8988T (cell line): ENCODE measurements at places on chromosomes 16 and 17.
A peak's percentile ranks its signal among the peaks of the same experiment; 100 is the strongest.

- no peak for DNase-seq
Measured at GRCh38 chr17:72613806-72614292, 478.6 kb downstream of the SLC39A11 start.

DNA sequence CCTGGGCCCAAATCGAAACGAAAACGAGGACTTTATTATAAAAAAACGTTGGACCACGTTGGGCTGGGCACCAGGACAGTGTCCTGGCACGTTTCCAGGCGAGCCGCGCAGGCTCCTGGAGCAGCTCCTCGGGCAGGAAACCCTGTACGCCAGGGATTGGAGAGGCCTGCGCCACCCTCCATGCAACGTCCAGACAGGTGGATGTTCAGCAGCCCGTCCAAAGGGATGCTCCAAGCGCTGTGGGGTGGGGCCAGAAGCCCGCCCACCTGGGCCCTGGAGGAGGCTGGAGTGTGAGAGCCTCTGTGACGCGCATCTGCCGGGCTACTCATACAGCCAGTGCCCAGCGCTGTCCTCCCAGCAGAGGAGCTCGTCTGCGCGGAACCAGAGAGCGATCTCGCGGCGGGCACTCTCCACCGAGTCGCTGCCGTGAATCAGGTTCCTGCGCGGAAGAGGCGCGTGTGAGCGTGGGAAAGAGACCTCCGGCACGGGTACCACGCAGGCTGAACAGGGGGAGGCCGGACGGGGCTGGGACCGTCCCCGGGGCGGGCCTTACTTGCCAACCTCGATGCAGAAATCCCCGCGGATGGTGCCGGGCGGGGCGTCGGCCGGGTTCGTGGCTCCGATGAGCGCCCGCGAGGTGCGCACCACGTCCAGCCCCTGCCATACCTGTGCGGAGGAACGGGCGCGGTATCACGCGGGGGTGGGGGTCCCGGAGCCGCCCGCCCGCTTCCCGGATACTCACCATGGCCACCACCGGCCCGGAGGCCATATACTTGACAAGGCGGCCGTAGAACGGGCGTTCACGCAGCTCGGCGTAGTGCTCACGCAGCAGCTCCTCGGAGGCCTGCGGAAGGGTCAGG, 785 bp downstream of the NME3 start:
- no peak for DNase-seq

DNA sequence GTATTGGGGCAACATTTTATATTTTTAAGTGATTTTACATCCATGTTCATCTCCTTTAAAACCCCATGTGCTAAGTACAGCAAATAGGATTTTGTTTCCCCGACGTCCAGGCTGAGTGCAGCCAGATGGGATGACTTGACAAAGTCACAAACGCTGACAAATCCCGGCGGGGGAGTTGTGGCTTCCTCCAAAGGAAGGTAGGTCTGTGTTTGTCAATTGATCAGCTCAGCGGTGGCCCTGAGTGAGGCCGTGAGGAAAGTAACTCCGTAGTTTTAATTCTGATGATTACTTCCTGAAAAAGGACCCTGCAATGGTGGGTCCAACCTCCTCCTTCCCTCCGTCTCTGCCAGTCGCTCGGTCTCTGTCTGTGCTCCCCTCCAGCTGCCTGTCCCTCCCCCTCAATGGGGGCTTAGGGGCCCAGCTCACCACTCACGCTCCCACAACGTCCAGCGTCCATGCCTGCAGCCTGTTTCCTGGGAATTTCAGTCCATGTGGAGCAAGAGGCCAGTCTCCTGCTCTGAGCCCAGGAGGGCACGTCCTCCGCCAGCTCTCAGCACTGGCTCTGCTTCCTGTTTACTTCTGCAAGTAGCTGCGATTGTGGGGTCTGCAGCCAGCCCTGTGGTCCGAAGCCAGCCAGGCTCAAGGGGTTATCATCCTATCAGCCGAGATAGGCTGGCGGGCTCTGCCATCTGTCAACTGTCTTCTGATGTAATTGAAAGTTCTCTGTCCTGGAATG, 209.4 kb upstream of the FOXF1 start:
- DNase-seq: no peak

DNA sequence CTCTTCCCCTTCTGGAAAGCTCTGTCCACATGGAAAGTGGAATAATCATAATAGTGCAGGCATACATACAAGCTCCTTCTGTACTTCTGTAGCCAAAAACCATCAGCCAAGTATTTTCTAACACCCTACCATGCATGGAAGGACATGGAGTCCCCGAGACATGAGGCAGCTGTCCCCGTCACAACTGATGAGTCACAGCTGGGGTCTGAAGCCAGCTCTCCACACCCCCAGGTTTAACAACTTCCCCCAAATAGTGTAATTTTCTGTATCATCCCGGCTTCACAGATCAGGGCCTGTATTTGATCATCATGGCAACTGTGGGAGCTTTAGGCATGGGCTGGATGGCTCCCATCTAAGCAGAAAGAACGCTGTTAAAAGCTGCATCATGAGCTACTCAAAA, 16.6 kb downstream of the C16orf96 start:
- DNase-seq: no peak

GRCh38 chr17:6450926-6451832, 6.9 kb downstream of the PIMREG start:
- no peak for DNase-seq

DNA sequence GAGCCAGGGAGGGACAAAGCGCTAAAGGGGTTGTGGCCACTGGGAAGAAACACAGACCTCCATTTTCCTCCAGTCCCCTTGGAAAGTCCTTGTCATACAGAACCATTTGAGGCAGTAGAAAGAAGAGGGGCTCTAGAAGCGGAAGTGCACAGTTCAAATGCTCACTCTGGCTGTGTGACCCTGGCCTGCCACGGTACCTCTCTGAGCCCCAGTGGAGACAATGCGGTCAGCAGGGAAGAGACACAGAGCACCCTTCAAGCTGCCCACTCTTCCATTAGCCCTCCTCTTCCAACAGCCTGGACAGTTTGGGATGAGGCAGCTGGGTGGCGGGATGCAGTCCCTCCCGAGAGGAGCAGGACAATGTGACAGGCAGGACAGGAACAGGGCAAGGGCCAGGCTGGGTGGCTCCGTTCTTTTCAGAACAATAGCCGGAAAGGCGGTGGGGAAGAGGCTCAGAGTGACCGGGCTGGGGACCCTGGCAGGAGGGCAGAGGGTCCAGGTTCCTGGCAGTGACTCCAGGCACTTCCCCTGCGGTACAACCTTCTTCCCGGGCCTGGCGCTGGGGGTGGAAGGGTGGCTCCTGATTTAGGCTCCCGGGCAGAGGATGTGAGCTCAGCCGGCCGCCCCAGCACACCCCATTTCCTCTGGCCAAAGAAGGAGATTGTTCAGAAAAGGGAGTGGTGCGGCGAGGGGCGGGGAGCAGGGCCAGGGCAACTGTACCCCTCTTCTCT, 5.6 kb downstream of the CASKIN2 start:
- DNase-seq: no peak

- no peak for DNase-seq
Measured at GRCh38 chr16:56616608-56617211, 8.3 kb downstream of the MT2A start.

- DNase-seq: no peak
Measured at GRCh38 chr16:5412731-5413130, 315.1 kb upstream of the EEF2KMT start.

GRCh38 chr17:50256826-50257618, 17.2 kb upstream of the TMEM92 start:
- peak; percentile 23 for DNase-seq
